ENCODE measurements at places on chromosomes 3 and 15.

DNA sequence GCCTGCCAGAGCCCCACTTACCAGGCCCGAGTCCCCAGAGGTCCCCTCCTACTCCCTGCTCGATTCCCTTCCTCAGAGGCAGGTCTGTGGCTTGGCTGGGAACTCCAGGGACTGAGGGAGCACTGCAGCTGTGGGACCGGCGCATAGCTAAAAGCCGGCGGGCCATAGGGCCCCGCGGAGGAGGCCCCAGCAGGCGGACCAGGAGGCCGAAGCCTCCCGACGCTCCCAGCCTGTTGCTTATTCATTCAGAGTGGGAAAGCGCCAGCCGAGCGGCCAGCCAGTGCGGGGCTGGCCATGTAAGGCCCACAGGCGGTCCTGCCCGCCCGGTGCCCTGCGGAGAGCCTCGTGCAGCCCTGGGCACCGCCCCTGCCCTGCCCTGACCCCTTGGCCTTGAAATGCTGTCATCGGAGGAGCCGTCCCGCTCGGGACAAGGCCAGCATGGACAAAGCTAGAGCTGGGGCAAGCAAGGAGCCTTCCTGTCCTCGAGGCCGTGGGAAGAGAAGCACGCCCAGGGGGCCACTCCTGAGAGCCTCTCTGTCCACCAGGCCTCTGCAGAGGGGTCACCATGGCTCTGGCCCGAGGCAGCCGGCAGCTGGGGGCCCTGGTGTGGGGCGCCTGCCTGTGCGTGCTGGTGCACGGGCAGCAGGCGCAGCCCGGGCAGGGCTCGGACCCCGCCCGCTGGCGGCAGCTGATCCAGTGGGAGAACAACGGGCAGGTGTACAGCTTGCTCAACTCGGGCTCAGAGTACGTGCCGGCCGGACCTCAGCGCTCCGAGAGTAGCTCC, at the start of gene LOXL1:
TSS of gene LOXL1 (plus strand) at position 244 of the 784 bp plus-strand sequence. CDS start at position 566, 322 bp downstream.
- DNase-seq: no peak

DNA sequence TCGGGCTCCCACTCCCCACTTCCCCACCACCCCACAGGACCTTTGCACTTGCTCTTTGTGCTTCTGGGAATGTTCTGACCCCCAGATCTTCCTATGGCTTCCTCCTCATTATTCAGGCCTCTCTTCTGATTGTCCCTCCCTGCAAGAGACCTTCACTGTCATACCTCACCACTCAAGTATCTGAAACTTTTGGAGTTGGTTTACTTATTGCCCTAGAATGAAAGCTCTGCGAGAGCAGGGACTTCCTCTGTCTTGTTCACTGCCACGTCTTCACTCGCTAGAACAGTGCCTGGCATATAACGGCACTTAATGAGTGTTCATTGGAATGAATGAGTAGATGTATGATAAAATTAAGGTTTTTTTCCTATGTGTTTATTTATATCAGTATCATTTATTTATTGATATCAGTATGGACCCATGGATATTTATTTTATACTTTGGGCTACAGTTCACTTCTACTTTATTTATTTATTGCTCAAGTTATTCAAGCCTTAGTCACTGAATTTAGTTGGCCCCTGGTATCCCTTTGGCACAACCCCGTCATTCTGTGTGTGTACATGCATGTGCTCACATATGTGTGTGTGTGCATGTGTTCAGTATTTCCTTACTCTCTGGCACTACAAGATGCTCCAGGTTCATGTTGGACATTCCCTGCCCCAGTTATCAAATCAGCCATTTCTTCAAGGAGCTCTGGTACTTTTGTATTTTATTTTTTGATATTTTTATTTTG, 197.6 kb downstream of the THSD4 start:
- DNase-seq: no peak

DNA sequence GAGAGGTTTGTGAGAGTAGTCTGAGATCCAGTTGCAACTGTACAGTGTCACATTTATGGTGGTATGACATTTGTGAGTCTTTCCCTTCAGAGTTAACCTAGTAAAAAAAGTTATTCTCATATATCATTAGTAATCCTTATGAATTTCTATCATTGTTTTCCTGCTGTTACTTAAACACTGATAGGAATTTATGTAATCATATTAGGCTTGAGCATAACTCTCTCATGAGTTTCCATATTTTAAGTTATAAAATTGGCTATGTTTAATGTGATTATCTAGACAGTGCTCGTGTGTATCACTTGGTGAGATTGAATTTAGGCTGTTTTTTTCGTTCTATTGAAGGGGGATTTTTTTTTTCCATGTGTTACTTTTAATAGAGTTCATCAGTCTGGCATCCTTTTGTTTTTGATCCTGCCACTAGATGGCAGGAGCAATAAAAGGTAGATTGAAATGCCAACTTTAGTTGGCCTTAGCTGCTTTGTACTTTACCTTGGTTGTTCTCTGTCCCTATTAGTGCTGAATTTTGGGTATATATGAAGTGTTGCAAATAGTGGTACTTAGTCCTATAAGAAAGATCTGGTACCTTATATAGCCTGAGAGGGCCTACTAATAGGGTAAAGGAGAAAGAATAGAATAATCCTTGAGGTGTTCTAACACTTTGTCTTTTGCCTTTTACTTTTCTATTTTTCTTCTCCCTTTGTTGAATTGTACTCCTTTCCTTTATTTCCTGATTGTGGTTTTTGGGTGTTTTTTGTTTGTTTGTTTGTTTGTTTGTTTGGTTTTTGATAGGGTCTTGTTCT, 17.9 kb downstream of the STT3B start:
- peak; percentile 41 for DNase-seq

GRCh38 chr15:78070049-78070700, 7.3 kb downstream of the TBC1D2B start:
- no peak for DNase-seq

GRCh38 chr15:93028111-93028631, 60.8 kb downstream of the RGMA start:
- DNase-seq: no peak

- DNase-seq: no peak
Observed at GRCh38 chr15:95843241-95843910, 487.1 kb upstream of the NR2F2 start.

GRCh38 chr15:25054329-25054728, 99.5 kb downstream of the SNRPN start:
- no peak for DNase-seq

DNA sequence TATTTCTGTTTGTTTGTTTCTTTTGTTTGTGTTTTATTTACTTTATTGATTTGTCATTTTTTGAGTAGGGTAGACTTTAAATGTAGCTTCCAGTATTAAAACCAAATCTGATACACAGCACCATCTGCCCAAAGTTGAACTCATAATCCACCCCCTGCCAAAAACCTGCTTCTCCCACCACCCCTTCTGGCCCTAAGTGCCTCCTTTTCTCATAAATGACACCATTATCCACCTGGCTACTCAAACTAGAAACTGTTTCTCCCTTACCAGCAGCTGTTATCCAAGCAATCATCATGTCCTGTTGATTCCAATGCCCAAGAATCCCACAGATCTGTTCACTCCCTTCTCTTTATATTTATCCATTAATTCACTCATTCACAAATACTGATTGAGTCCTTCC, 21.8 kb upstream of the PTX3 start:
- no peak for DNase-seq

DNA sequence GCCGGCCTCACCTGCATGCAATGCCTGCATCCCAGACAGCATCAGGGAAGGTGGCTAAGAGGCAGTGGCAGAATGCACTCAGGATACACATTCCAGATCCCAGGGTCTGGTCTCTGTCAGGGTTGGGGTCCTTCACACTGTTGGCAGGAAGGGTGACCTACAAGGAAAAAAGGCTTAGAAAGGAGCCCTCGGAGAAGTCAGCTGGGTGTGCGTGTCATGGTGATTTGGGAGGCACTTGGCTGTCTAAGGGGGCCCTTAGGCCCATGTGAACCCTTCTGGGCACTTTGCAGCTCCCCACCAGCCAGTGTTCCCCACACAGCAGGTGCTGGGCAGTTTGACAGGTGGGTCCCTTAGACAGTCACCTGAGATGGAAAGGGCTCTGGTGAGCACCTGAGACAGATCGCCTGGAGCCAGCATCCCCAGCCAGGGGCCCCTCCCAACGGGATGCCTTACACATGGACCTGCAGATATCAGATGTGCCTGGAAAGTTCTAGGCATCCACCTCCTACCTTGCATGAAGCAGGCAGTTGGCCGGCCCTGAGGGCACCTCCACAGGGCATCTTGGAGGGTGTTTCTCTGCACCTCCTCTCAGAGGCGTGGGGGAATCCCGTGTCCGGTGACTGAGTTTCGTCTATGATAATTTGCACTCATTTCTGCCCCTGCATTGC, 131.6 kb downstream of the LRRK1 start:
- no peak for DNase-seq

DNA sequence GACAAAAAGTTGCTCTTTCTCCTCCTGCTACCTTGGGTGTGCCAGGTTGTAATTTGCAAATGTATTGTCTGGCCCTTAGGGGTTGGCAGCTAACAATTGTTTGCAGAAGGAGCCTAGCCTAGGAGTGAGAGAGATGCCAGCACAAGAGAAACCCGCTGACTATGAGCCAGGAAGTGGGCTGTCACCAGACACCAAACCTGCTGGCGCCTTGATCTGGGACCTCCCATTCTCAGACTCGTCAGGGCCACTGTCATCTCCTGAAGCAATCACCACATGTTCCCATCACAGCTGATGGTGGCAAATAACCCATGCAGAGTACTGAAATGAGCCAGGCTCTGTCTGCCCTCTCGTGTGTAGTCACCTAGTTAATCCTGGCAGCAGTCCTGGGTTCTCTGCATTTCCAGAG, 406.4 kb upstream of the NPAP1 start:
- peak; percentile 28 for DNase-seq

- no peak for DNase-seq
Observed at GRCh38 chr15:89360294-89360971, 25.8 kb upstream of the POLG start.

DNA sequence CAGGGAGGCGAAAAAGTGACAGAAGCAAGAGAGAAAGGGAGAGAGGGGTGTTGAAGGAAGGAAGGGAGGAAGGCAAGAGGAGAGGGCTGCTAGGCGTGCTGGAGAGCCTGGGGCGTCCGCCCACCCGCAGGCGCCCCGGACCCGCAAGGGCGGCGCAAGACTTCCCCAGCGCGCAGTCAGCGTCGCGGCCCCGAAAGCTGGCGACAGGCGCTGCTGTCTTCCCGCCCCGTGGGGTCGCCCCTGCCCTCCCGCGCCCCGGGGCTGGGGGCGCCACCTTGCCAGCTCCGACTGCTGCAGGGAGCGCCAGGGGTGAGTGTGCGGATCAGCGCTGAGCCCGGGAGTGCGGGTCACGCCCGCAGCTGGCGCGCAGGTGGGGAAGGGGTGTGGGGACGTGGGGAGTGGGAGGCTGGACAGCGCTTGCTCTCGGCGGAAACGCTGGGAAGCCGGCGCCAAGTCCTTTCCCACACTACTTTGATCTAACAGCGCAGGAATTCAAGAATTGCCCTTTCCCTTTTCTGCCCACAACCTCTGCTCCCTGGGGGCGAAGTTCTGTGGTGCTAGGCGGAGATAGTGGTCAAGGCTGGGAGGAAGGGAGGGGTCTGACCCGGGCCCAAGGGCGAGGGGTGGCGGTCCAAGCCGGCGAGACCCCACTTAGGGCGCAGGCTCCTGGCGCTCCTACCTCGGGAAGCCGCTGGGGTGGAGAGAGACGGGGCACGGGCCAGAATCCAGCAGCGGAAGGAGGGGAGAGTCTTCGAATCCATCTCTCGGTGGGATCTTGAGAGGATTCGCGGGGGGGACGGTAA, 266.1 kb downstream of the CGGBP1 start:
- no peak for DNase-seq

- DNase-seq: no peak
Observed at GRCh38 chr15:68441045-68441743, 9.2 kb upstream of the ITGA11 start.

- no peak for DNase-seq
Observed at GRCh38 chr3:187434524-187434923, 66.3 kb downstream of the RTP4 start.

GRCh38 chr3:179168918-179169317, 20.8 kb downstream of the PIK3CA start:
- DNase-seq: no peak

GRCh38 chr3:193996641-193997089, 139.3 kb upstream of the HES1 start:
- DNase-seq: no peak

DNA sequence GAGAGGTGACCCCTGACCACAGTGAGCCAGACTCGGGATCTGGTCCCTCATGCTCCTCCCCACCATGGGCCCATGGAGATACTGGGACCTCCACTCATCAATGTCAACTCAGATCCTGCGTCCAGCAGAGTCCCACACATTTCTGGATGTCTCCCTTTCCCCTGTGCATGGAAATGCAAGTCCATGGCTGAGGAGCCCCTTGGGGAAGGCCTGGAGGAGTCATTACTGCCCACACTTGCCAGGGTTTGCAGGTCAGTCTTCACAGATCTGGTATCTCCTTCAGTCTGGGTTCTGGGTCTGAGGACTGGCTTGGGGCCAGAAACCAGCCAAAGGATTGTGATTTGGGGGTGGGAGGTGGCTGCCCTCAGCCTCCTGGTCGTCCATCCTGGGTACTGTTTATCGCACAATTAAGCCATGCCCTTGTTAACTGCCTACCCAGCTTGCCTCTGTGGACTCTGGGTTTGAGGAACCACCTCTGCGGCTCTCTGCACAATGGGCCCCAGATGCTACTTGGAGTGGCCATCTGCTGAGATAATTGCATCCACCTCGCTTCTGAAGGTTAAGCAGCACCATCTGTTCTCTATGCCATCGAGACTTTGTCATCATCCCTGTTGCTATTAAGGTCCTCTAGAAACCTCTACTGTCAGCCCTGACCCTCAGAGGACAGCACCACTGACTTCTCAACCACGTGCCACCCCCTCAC, 49.9 kb upstream of the KLF13 start:
- DNase-seq: no peak

DNA sequence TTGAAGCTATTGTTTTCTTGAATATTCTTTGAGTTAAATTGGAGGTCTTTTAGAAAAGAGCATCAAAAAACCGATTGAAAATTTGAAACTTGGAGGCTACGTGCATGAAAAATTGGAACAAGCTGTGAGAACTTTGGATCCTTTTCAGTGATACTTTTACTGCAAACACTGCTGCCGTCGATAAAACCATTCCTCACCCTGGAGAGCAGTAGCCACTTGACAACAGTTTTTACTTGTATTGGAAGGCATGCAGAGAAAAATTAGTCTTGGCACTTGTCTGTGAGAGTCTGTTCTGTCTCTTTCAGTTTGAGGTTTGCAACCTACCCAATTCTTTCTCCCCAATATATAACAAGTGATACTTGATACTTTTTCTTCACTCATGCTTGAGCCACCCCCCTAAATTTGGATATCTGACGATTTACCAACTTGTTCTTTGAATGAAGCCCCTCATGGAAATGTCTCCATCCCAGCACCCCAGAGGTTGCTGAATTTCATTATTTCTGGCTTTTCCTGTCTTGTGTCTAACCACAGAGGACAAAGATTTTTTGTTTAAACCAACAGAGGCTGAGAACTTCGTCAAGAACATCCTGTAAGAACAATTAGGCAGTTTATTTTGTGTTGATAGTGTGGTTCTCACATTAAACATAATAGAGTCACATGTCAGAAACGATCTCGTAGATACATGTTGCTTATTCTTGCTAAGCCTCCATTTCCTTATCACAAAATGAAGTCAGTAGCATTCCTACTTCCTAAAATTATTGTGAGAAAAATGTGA, 307.3 kb upstream of the PLSCR5 start:
- no peak for DNase-seq
